Skeletal muscle cell (primary cell): ENCODE measurements at places on chromosomes 6 and 20.

GRCh38 chr6:5981126-5982026 is 25.3 kb downstream of the NRN1 start:
- peak; percentile 79 for DNase-seq

DNA sequence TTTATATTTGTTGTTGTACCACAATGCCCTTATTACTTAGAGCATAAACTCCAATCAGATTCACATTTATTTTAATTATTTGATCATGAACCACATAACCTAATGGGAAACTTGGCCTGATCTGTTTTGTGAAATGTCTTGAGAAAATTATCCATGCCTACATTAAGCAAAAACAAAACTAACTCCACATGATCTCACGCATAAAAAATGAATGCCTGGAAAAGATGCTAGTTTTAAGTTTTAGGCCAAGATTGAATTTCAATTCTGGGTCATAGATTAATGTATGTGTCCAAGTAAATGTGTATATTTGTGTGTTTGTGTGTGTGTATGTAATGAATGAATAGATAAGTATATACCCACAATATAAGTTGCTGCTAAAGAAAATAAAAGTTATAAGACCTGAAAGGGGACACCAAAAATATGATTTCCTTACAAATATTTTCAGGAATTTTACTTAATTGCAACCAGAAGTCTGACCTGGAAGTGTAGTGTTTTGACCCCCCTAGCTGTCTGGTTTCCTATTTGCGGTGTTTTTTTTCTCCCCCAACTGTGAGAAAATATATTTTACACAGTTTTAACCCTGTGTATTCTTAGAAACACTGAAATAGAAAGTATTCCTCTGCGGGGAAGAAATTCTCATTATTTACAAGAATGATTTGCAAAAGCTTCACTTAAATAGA is 97.2 kb downstream of the JAG1 start:
- no peak for DNase-seq

- DNase-seq: no peak
Observed at GRCh38 chr6:81696524-81696923, 56.0 kb downstream of the TENT5A start.

DNA sequence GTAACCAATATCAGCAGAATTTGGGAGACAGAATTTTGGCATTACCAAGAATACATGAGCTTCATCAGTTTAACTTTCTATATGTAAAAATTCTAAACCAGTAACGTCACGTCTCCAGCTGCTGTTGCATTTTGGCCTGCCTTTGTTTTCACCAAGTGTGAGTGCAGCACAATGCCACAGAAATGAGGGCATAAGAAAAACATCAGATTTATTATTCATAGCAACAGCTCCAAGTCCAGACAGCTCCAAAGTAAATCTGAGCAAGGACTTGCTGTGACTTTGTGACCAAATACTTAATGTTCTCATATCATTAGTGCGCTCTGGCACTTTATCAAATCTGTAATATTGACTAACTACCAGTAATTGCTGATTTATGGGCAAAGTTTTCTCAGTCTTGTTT is 11.0 kb upstream of the FBXL4 start:
- DNase-seq: no peak

DNA sequence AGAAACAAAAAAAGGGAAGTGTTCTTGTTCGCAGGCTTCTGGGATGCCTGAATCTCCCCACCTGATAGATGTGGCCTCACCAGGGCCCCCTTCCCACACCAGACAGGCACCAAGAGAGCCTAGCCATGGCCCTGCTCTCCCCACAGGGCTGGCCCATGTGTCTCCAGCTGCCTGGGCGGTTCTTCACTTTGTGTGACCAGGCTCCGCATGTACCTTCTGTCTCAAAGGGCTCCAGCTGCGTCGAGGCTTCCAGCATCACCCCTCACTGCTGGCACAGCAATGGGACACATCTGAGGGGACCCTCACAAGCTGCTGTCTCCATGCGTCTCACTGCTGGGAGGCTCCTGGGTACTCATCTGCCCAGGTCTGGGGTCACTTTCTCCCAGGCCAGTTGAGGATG is 362.9 kb downstream of the ZFAND3 start:
- DNase-seq: no peak

DNA sequence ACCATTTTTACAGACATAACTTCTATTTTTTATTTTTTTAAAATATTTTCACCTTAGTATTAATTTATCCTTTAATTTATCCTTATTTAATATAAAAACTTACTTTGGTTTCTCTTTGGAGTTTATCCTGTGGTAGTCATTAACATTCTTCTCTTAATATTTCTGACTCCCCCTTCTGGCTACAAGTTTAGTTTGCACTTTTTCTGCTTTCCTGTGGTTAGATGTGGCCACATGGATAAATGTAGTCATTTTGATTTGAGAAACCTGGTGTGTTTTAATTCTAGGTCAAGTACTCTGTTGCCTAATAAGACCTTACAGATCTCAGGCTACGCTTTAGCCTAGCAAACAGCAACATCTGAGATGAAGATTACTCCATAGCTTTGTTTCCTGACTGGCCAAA is 1187.5 kb downstream of the HACE1 start:
- DNase-seq: no peak

GRCh38 chr6:78615430-78615904 is 251.9 kb upstream of the IRAK1BP1 start:
- no peak for DNase-seq

DNA sequence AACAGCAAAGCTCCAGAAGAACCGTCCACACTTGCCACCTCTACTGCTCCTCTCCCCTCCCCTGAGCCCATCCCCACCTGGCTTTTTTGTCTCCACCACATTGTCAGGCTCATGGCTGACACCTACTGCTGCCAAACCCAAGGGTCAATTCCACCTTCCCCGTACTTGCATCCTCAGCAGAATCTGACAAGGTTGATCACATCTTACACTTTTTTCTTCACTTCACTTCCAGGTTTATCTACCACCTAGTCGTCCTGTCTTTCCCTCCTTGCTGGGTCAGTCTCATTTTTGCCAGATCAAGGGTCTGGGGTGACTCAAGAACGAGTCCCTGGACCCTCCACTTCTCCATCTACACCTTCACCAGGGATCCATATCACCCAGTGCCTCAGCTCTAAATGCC is 3.1 kb downstream of the AURKA start:
- DNase-seq: no peak

GRCh38 chr6:148780918-148781436 is 34.1 kb downstream of the UST start:
- DNase-seq: no peak

DNA sequence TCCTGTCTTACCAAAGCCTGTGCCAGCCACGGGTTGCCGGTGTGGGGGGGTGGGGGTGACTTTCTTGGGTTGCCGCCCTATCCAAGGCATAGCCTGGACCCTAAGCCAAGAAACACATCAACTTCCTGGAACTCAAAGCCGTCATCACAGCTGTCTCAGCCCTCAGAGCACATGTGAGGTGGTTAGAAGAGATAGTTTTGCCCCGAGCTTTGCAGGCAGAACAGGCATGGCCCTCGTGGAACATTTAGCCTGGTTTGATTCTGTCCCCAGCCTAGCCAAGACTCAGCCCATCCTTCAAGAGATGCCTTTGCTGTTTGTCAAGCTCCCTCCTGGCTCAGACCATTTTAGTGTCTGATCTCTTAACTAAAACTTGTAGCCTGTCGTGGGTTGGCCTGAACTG is 64.9 kb downstream of the RREB1 start:
- peak; percentile 45 for DNase-seq

DNA sequence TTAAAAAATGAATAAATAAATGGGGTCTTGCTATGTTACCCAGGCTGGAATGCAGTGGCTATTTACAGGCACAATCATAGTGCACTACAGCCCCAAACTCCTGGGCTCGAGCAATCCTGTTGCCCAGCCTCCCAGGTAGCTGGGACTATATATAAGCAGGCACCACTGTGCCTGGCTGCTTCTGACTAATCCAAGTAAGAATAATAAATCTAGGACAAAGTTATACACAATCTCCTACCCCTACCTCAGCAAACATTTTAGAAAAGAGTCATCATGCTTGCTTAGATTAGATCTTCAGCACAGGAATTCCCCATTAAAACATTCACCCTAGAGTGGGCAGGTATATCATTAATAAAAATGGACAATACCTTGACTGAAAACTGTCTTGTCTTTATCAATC is 124.6 kb downstream of the REV3L start:
- no peak for DNase-seq

DNA sequence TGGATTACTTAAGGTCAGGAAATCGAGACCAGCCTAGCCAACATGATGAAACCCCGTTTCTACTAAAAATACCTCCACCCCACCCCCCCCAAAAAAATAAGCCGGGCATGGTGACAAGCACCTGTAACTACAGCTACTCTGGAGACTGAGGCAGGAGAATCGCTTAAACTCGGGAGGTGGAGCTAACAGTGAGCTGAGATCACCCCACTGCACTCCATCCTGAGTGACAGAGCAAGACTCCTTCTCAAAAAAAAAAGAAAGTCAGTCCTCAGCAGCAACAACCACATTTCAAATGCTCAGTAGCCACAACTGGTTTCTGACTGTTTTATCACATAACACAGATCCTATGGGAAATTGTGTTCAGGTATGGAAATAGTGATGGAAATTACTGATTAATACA is 135.3 kb downstream of the HFE start:
- DNase-seq: no peak

DNA sequence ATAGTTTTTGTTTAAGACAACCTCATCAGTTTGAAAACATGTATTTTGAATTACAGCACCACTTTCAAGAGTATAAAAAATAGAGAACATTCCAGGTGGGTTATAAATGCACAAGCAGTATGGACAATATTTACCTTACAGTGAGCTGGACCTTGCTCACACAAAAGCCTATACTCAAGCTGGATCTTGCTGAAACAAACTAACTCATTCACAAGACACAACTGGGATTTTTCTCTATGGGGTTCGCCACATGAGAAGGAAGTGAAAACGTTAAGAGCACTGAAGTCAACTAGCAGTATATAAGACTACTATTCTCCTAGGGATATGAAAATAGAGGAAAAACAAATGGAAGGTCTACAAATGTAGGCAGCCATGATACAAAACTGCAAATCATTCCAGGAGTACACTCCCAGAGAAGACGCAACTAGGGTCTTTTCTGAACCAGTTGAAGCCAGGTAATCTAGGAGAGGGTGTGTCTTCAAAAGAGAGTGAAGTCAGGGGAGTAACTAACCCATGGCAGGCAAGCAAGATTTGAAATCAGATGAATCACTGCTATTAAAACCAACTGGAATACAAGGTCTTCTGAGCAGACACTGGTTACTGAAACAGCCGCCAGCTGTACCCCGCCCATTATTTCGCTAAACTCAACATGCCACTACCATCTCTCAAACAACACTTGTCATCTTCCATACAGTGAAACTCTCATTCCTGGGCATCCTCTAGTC is 26.5 kb downstream of the STAU1 start:
- no peak for DNase-seq

- DNase-seq: no peak
Observed at GRCh38 chr20:8118039-8118438, 14.0 kb upstream of the PLCB1 start.

DNA sequence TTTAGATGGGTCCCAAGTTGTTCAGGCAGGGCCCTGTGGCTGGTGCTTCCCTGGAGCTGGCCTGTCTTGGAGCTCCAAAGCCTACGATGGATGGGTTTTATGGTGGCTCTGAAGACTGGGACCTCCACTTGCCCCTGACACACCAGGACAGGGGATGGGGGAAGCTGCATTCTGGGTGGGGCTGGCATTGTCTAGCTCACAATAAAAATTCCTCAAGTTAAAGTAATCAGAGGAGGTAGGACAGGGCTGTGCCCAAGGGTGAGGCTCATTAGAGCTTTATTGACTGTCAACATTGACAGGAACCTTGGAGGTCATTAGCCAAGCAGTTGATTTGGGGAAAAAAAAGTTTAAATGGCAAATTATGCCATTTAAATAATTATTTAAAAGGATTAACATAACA is 35.7 kb downstream of the TFAP2C start:
- DNase-seq: no peak

GRCh38 chr6:17865798-17866725 is 121.4 kb downstream of the KIF13A start:
- DNase-seq: peak; percentile 80

GRCh38 chr6:103042336-103042735 is 1648.8 kb downstream of the GRIK2 start:
- DNase-seq: no peak

DNA sequence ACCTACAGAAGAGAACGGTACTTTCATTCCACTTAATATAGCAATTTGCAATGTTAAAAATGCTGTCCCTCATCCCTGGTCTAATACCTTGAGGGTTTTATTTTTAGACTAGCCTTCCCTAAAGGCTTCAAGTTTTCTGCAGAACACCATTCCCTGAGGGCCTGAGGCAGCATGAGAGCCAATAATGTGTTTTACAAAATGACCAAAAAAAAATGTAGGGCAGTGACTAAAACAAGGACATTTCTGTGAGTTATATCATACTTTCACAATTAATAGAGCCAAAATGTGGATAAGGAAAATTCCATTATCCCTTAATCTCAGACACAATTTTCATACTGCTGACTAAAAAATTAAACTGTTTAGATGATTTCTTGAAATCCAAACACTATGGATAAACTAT is 22.7 kb downstream of the GPR63 start:
- no peak for DNase-seq

DNA sequence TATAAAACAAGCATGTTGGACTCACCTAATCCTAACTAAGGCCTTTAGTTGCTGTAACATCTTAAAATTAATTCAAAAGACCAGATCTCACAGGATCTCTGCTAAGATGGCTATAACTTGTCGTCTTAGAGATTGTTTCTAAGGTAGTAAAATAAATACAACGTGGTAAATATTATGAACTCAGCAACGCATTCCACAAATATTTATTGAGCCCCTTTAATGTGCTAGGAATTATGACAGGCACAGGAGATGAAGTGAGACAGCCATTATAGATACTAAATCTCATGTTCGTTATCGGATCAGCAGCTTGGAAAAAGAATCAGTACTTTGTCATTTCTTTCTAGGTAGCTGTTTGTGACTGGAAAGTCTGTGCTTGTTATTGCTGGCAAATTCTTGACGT is 20.9 kb upstream of the MCM3 start:
- no peak for DNase-seq

DNA sequence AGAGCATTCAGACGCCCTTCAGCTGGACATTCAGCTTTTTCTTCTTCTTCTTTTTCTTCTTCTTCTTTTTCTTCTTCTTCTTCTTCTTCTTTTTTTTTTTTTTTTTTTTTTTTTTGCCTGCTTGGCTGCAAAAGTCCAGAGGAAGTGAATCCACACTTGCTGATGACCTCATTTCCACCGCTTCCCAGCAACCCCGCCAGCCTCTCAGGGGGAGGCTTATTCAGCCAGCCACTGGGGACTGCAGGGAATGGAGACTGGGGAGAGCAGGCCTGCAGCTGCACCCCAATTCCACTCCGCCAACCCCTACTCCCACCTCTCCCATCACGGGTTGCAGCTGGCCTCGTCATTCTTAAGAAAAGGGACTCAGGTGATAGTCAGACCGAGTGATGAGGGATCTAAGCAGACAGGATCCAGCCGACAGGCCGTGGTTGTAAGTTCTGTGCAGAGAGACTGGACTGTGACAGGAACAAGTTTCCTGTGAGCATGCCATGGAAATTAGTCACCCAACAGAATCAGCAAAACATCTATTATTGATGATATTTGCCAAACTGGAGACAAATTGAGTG is 59.0 kb upstream of the QKI start:
- DNase-seq: peak; percentile 51
